Mesothelial cell of epicardium (in vitro differentiated cells): ENCODE measurements at places on chromosomes 16 and 17.

- H3K27me3 ChIP-seq, result no peaks in the 10 kb centered on the region
- DNase-seq, result no peak
- H3K36me3 ChIP-seq, result no peaks in the 10 kb centered on the region
- peak overlapping the region; percentile 14 for H3K27ac ChIP-seq
Measured at GRCh38 chr17:56440419-56440818, 153.1 kb upstream of the NOG start.

GRCh38 chr17:28967221-28968135, 16.2 kb upstream of the PHF12 start:
- H3K36me3 ChIP-seq, result no peaks in the 10 kb centered on the region
- H3K27me3 ChIP-seq, result peaks cover 45% of the 10 kb centered on the region
- DNase-seq, result no peak

- peaks cover 2% of the 10 kb centered on the region for H3K4me1 ChIP-seq
- no peaks in the 10 kb centered on the region for H3K36me3 ChIP-seq
- no peaks in the 10 kb centered on the region for H3K27me3 ChIP-seq
- H3K27ac ChIP-seq, result no peak overlapping the region
- no peak for DNase-seq
Measured at GRCh38 chr16:11506741-11507305, 79.9 kb downstream of the LITAF start.

GRCh38 chr16:11402051-11402744, 56.9 kb downstream of the RMI2 start:
- H3K4me3 ChIP-seq, result no peak overlapping the region
- no peak for DNase-seq
- no peaks in the 10 kb centered on the region for H3K4me1 ChIP-seq
- no peaks in the 10 kb centered on the region for H3K36me3 ChIP-seq
- no peak overlapping the region for H3K27ac ChIP-seq

- H3K27ac ChIP-seq, result peak overlapping the region; percentile 39
- peaks cover 2% of the 10 kb centered on the region for H3K27me3 ChIP-seq
- peaks cover 19% of the 10 kb centered on the region for H3K4me1 ChIP-seq
- H3K4me3 ChIP-seq, result peak overlapping the region; percentile 80
- H3K36me3 ChIP-seq, result peaks cover 20% of the 10 kb centered on the region
Measured at GRCh38 chr16:68529931-68530701, 9.0 kb upstream of the ZFP90 start.

DNA sequence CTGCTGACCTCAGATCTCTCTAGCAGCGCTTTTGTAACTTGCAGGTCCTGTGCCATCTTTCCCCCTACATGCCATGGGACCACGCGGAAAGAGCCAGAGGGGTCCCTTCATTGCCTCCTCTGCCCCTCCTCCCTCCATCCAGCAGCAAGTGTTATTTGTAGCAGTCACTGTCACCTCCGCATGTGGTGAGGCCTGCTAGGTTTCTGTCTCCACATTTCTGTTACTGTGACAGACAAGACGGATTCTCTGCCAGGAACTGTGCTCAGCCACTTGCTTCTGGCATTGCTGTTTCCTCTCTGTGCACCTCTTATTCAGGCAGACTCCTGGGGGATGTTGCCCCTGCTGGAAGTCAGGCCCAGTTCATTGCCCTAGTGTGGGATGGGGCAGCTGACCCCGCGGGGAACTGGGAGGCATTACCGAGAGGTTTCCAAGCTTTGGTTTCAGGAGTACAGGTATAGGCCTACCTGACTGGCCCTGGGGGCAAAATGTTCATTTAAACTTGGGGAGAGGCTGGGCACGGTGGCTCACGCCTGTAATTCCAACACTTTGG, 61.2 kb downstream of the RAB11FIP4 start:
- H3K4me3 ChIP-seq, result no peak overlapping the region
- H3K27me3 ChIP-seq, result no peaks in the 10 kb centered on the region
- no peak overlapping the region for H3K27ac ChIP-seq
- H3K36me3 ChIP-seq, result no peaks in the 10 kb centered on the region

DNA sequence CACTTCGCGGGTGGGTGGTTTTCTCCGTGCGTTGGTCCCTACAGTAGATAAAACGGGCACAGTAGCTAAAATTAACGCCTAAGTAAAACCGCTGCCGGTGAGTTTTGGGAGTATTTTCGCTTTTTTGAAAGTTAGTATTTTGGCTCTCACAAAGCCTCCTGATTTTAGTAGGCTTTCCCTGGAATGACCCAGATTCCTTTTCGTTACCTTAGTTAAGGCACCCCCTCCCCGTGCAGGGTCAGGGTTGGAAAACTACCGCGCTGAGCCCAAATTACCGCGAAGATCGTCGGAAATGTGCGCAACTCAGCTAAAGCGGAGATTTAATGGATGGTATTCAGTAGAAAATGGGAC, 28.3 kb upstream of the ST6GALNAC1 start:
- H3K27ac ChIP-seq, result peak overlapping the region; percentile 97
- no peaks in the 10 kb centered on the region for H3K36me3 ChIP-seq
- H3K27me3 ChIP-seq, result no peaks in the 10 kb centered on the region
- peak overlapping the region; percentile 82 for H3K4me3 ChIP-seq

DNA sequence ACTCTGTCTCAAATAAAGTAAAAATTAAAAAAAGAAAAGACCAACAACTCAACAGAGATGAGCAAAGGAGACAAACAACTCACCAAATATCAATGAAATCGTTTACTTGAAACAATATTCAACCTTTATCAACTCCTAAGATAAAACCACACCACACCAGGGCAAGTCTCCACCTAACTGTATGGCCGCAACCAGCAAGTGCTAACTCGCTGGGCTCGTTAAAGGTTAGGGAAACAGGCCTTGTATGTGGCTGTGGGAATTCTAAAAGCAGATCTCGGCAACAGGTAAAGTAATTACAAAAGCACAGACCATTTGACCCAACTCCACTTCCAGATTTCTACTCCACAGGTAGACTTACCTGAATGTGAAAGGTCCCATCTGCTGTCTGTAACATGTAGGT, 9.3 kb downstream of the ZCCHC14 start:
- H3K27me3 ChIP-seq, result no peaks in the 10 kb centered on the region
- H3K4me1 ChIP-seq, result peaks cover 44% of the 10 kb centered on the region
